ENCODE measurements at places on chromosomes 2 and 18.

DNA sequence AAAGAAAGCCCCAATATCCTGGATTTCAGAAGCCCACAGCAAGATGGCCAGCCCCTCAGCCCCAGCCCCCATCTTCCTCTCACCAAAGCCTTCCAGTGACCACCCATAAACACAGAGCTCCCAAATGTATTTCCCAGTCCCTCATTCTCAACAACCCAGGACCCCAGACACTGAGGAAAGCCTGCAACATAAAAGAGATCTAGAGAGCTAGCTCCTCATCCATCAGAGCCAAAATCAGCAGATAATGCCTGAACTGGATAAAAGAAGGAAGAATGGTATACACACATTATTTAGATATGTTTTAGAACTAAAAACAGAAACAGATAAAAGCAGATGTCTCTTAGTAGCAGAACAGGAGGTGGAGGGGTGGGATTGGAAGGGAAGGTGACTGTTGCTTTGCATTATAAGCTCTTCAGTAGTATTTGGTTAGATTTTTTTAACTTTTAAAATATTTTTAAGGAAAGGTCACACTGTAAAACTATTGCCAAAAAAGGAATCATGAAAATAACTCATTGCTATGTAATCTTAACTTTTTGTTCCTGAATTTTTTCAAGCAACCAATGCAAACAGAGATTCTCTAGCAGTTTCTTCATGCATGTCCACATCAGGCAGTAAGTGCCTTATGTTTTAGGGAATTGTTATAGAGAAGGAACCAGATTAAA is 144.2 kb upstream of the PKDCC start:
- DNase-seq = no peak

- DNase-seq = no peak
These were observed 18.7 kb upstream of the LMAN1 start for GRCh38 chr18:59377613-59378337.

DNA sequence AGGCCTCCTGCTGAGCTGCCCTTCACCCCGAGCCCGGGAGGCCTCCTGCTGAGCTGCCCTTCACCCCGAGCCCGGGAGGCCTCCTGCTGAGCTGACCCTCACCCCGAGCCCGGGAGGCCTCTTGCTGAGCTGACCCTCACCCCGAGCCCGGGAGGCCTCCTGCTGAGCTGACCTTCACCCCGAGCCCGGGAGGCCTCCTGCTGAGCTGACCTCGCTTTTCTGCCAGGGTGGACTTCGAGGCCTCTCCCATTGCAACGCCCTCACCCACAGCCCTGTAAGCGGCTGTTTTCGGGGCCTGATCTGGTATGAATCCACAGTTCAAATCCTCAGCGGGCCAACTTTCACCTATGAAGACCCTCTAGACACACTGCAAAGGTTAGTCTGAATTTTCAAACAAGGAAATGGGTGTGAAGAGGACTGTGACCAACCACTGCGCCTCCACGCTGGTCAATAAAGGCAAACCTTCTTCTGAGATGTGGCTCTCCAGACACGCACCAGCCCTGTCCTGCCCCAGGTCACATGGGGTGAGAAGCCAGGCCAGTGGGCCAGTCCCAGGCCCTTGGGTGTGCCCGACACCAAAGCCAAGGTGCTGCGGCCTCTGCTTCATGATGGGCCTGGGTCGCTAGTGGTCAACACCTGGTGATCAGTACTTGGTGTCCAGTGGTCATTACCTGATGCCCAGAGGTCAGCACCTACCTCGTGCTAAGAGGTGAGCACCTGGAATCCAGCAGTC is 225.1 kb upstream of the SALL3 start:
- DNase-seq = no peak

DNA sequence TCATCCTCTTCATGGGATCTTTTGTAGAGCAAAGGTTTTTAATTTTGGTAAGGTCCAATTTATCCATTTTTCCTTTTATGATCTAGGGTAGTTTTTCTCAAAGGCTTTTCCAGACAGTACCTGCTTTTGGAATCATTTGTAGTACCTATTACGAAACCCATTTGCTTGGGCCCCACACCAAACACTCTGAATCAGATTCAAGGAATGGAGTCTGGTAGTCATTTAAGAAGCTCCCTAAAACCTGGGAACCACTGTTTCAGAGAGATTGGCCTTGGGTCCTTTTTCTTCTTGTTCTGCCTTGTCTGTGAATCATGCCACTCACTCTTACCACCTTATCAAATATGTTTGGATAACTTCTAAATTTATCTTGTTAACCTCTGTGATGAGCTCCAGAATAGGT is 40.3 kb downstream of the OSBPL6 start:
- no peak for DNase-seq

DNA sequence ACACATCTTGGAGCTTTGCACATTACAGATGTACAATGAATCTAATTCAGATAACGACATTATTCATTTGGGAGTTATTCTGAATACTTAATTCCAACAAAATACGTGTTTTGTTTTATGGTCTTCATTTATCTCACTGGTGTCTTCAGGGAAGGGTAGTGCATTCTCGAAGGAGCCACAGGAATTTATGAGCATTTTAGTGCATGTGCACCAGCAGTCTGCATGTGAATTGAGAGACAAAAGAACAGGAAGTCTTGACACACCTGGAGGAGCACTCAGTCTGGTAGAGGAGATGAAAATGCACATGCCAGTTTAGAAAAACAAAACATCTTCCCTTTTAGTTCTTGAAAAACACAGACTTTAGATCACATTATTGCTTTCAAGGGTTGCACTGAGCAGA is 228.7 kb downstream of the LRATD1 start:
- DNase-seq = no peak

DNA sequence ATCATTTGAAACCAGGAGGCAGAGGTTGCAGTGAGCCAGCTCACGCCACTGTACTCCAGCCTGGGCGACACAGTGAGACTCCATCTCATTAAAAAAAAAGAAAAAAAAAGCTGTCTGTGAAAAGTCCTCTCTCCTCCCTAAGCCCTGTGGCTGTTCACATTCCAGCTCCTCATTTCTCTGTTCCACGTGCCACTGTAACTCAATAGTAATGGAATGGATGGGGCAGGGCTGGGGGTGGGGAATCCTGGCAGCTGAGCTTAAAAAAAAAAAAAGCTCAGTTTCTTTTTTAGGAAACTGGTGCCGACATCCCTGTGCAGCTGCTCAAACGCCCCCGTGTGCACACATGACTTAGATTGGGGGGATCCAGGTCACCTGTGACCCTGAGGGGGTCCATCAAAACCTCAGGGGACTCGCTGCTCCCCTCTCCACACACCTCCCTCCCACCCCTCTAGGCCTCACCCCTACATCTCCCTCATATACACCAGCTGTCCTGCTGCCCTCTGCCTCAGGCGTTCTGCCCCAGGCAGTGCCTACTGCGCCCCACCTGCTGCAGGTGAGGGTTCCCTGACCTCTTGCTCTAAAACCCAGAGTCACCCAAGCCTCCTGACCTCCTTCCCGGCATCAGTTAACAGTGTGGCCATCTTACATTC is 255.4 kb downstream of the AGAP1 start:
- no peak for DNase-seq

DNA sequence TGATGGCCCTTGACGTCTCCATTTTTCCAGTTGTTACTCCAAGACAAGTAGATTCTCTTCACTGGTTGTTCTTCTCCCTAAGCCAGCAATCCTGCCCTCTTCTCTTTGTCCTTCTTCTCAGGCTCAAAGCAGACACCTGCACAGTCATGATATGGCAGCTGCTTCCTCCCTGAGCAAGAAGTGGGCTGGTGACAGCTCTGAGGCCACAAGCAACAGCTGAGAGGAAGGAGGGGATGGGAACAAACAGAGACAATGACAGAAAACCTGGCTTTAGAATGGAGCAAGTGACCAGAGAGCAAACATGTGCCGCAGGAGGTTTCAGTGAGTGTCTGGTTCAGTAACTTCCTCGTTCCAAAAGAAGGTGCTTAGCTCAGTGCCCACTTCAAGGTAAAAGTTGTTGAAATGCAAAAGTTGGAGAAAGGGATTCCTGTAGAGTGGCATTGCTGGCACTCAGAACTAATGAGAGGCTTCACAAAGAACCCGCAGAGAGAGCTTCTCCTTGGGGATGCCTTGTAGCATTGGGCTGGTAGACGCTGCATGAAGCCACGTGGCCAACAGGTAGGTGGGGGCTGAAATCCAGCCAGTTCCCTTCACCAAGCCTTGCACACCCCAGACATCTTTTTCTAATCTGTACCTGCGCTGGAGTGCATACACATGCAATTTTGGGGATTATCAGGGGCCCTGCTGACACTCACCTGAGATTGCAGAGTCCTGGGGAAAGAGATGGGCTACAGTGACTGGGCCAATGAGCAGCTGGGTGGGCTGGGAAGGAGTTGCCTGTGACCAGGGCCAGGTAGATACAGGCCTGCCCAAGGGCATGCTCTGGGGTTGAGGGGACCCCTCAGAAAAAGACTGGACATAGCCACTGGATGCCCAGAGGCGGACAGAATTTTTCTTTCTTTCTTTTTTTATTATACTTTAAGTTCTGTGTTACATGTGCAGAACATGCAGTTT is 153.3 kb upstream of the RAB12 start:
- no peak for DNase-seq

DNA sequence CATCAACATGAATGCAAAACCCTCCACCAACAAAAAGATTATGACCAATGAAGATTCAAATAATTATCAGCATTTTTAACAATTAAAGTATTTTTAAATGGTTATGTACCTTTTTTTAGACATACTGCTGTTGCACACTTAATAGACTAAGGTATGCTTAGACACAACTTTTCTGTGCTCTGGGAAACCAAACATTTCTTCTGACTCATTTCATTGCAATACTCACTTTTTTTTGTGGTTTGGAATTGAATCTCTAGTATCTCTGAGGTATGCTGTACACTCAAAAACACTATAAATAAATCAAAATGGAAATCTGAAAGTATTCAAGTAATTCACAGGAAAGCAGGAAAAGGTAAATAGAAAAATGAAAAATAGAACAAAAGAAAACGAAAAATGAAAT is 247.9 kb upstream of the POU3F3 start:
- no peak for DNase-seq

DNA sequence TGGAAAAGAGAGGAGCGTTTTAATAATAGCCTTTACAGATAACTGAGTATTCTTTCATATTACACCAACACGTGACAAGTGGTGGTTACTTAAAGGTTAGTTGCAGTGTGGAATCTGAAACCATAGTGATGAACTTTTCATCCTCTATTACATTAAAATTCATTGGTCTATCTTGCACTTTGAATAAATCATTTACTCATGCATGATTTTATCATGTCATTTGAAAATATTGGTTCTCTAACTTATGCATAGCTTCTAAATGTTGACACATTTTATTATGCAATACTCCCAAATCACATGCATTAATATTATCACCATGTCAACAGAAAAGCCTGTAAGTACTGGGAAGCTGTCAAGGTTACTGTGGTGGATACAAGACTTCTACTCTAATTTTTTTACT is 1432.2 kb downstream of the LRP1B start:
- no peak for DNase-seq

- no peak for DNase-seq
These were observed 27.1 kb downstream of the CLHC1 start for GRCh38 chr2:55204950-55205349.

- no peak for DNase-seq
These were observed 6.4 kb upstream of the CLEC4F start for GRCh38 chr2:70826696-70827350.

DNA sequence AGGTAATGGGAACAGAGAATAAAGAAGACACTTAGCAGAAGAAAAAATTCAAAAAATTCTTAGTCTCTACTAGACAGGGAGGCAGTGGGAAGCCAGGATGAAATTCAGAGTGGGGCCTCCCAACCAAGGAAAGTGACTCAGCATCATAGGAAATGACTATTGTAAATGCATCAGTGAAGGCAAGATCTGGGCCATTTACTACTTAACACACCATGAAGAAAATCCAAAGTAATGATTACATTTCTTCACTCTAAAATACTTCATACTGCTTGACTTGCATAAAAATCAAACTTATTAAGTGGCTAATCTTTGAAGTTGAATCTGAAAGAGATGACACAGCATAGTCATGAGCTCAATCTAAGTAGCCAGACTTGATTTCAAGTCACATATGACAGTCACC is 405.8 kb upstream of the SLC39A10 start:
- DNase-seq = no peak

- DNase-seq = no peak
These were observed 53.3 kb downstream of the MEMO1 start for GRCh38 chr2:31957354-31958139.

GRCh38 chr2:70304498-70304897 is 2.6 kb upstream of the FAM136A start:
- DNase-seq = no peak

GRCh38 chr2:145573608-145574007 is 1053.7 kb upstream of the ZEB2 start:
- DNase-seq = no peak

GRCh38 chr2:160924936-160925353 is 235.3 kb upstream of the TANK start:
- DNase-seq = no peak

- DNase-seq = no peak
These were observed 95.0 kb downstream of the PRPF40A start for GRCh38 chr2:152622219-152622618.

DNA sequence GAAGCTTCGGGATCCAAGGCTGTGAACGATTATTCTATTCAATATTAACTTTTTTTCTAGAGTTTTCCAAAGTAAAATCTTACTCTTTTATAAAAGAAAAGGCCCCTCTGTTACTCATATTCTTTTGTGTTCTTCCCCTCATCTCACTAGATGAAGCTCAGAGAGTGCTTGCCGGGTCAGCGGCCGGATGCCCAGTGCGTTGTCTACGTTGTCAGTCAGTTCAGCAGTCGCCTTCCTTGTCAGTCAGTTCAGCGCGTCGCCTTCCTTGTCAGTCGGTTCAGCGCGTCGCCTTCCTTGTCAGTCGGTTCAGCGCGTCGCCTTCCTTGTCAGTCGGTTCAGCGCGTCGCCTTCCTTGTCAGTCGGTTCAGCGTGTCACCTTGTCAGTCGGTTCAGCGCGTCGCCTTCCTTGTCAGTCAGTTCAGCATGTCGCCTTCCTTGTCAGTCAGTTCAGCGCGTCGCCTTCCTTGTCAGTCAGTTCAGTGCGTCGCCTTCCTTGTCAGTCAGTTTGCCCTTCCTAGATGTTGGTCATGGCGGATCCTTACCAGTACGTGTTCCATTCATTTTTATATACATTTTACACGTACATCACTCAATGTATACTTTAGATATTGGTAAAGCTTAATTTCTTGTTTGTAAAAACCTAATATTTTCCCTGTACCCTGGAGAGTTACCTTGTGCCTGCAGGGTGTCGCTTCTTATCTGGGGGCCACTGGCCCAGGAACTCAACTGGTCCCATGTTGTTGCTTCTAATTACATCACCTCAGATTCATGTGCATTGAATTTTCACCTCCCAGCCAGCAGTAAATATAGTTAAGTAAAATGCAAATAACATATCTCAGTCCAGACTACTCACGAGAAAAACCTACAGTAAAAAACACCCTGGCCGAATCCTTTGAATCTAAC is 206.9 kb downstream of the ASB1 start:
- no peak for DNase-seq

GRCh38 chr2:225328192-225328591 is 71.3 kb upstream of the NYAP2 start:
- no peak for DNase-seq

GRCh38 chr2:205461678-205462665 is 220.3 kb upstream of the NRP2 start:
- no peak for DNase-seq

All from stimulated activated CD8-positive, alpha-beta memory T cell treated with anti-CD3 and anti-CD28 coated beads, Interleukin-12 subunit alpha, Interleukin-12 subunit beta, amount 100 ng/mL, for 1 hour (primary cell).